Right renal pelvis (tissue), 4 donors: ENCODE measurements at places on chromosomes 2 and 18.

DNA sequence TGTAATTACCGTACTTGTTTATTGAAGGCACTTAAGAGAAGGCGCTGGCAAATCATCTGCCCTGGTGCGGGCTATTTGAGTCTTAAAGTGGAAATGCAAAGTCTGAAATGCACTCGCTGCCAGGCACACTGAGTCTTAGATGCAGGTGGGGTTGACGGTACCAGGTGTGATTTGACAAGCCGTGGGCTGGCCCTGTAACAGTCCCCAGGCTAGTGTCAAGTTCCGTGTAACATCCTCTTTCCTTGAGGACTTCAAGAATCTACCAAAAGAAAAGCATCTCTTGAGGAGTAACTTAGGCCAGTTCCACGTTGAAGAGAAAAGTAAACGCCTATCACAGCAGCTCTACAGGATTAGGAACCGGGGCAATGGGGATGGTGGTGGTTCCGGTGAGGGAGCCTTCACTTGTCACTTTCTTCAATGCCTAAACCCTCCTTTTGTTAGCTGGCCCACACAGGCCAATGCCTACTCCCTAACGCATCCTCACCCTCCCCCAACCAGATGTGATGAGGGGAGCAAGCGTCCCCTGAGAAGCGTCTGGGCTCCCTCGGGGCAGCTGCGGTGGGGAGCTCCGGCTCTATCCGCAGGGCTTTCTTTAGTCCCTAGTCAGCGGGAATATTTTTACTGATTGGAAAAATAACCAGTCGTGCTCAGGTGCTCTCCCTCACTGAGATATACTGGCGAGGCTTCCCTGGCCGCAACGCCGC, 1.5 kb upstream of the UGP2 start:
- DNase-seq, result no peak

GRCh38 chr18:75070625-75071483, 138.1 kb downstream of the PTGR3 start:
- DNase-seq, result no peak

- no peak for DNase-seq
These were observed 40.1 kb downstream of the KCMF1 start for GRCh38 chr2:85011098-85011497.

GRCh38 chr2:43402452-43402937, 176.1 kb upstream of the ZFP36L2 start:
- DNase-seq, result no peak

- no peak for DNase-seq
These were observed 523.3 kb upstream of the VRK2 start for GRCh38 chr2:57523304-57523703.

DNA sequence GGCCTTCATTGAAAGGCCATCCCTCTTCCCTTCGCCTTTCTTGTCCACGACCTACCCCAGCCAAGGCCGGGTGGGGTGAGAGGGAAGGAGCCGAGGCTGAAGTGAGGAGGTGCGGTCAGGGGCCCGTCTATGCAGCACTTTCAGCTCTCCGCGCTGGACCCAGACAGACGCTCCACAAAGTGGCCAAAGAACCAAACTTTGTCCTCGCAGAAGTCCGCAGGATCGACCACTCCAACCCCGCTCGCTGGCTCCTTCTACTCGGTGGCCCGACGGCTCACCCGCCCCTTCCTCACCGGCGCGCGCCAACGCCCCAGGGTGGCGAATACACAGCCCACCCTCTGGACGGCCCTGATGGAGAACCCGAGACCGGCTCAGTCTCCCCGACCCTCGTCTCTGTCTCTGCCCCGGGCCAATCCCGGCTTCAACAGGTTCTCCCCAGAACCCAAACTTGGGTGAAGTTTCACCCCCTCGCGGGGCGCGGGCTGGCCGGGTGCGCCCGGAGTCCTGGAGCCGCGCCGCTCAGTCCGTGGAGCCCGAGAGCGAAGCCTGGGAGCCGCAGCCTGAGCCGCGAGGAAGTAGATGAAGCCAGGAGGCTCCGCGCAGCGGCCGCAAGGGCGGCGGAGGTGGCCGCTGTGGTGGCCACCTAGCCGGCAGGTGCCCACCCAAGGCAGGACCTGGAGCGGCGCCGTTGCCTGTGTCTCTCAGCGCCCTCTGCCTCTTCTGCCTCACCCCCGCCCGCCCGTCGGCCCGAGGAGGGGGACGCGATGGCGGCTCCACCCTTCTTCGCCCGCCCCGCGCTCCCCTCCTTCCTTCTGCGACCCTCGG, 26.7 kb upstream of the ALPP start:
- DNase-seq, result no peak

GRCh38 chr2:68238955-68239822, 13.1 kb downstream of the PPP3R1 start:
- DNase-seq, result no peak

DNA sequence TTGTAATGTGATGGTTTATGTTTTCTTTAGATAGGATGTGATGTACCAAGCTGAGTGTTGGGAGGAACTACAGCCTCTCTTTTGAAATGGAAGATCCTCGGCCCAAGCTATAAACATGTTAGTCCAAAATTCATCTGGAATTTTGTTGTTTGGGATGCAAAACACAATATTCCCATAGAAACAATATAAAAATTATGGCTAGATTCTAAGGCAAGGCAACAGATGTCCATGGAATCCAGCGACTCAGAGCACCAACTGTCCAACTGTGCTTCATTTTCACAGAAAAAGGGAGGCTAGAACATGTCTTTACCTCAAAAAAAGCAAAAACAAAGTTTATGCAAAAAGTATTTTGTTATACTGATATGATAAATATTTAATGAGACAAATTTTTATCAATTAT, 52.4 kb upstream of the ATP8B1 start:
- no peak for DNase-seq

DNA sequence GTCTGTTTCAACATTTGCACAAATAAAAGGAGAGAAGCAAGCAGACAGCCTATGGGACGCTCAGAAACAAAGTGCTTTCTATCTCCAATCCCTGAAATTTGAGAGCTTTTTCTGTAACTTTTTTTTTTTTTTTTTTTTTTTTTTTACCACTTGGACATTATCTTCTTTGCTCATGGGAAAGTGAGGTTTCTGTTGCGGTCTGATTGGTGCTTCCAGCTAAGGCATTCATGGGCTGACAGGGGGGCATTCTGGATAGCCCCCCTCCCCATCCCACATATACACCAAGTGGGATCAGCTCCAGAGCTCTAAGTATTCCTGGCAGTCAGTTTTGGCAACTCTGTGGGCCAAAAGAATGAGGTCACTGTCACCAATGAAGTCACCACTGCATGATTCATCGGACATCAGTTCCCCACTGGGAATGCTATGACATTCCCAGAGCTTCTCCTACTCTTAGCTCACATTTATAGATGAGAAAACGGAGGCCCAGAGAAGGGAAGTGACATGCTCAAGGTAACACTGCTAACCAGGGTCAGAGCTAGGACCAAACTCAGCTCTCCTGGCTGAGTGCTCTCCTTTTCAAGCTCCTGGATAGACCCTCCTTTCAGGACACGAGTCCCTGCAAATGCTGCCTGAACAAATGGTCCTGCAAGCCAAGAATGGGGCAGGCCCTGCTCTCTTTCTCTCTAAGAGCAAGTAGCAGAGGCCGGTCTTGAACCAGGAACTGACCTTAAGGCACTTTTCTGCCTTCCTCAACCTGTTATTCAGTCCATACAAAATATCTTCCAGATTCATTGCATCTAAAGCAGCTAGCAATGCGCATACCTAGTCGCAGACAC, 61.3 kb downstream of the TMEM247 start:
- no peak for DNase-seq

- no peak for DNase-seq
These were observed 28.2 kb upstream of the MFF start for GRCh38 chr2:227296671-227297405.

DNA sequence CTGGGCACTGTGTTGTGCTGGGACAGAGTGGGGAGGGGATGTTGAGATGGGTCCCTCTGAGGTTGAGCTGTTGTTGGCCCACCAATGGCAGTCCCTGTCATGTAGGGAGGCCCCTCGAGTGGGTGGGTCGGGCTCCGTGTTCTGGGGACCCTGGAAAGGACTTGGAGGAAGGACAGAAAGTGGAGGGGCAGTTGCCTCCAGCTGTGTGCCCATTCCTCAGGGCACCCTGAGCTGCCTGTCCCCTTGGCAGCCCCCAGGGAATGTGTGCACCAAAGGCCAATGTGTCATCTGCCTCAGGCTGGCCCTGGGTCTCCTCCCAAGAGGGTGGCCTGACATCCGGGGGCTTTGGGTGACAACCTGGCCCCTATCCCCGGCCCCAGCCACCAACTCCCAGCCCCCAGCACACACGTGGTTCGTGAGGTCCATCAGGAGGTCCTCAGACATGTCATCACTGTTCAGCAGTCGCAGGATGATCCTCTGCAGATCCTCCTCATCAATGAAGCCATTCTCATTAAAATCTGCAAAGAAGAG, 57.7 kb downstream of the CIB4 start:
- DNase-seq, result no peak

- no peak for DNase-seq
These were observed 45.9 kb downstream of the ITPRID2 start for GRCh38 chr2:181937473-181937872.

GRCh38 chr2:229089776-229090175, 181.3 kb downstream of the PID1 start:
- no peak for DNase-seq

DNA sequence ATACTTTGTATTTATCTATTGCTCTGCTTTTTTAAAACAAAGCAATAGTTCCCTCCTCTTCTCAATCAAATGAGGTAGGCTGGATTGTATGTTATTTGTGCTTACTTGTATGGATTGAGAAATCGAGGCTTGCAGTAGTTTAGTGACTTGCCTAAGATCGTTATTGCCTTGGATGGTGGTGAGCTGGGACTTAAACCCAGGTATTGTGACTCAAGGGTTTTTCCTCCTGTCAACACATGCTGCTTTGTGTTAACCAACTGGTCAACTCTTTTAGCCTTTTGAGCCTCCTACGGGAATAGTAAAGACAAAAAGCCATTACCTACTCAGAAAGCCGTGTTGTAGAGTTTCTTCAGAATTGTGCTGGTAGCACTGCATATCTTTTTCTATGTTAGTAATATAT, 95.2 kb upstream of the THUMPD2 start:
- no peak for DNase-seq

- peak; percentile 69 for DNase-seq
These were observed 60.9 kb upstream of the SLC14A2 start for GRCh38 chr18:45554389-45554737.

DNA sequence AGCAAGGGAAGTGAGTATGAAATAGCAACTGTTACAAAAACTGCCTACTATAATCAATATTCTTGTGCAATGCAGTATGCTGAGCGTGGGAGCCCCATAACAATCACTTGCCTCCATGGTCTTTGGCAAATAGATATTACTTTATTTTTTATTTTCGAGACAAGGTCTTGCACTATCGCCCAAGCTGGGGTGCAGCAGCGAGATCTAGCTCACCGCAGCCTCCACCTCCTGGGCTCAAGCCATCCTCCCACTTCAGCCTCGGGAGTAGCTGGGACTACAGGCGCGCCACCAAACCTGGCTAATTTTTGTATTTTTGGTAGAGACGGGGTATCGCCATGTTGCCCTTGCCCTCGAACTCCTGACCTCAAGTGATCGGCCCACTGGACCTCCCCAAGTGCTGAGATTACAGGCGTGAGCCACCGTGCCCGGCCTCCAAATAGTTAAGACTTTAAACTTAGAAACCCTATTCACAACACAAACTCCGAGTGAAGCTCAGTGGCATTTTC, 1.2 kb upstream of the CCNT2 start:
- DNase-seq, result no peak

- no peak for DNase-seq
These were observed 210.9 kb downstream of the DYM start for GRCh38 chr18:49249521-49249920.

- DNase-seq, result no peak
These were observed 99.3 kb downstream of the ASB1 start for GRCh38 chr2:238525990-238526389.

- DNase-seq, result no peak
These were observed 100.4 kb downstream of the CCDC141 start for GRCh38 chr2:178949584-178949983.

DNA sequence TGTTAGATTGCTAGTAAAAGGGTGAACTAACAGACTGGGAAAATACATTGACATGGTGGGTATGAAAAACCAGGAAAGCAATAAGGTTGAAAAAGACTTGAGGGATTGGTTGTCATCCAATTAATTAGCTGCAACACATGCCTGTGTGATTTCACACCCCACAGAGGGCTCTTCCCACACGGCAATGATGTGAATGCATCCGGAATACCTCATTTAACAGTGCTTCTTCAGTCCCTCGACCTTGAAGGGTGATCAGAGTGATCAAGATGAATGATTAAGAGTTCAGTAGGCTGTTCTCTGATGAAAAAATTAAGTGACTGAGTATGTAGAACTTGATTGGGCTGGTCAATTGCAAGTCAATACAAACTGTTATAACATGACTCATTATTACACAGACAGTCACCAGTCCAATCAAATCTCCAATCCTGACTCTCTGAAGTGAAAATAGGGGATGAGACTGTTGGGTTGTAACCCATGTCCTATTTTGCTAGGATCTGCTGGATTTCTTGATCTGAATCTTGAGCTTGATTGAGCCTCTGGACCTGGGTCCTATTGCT, 924.9 kb upstream of the FAM98A start:
- DNase-seq, result no peak

DNA sequence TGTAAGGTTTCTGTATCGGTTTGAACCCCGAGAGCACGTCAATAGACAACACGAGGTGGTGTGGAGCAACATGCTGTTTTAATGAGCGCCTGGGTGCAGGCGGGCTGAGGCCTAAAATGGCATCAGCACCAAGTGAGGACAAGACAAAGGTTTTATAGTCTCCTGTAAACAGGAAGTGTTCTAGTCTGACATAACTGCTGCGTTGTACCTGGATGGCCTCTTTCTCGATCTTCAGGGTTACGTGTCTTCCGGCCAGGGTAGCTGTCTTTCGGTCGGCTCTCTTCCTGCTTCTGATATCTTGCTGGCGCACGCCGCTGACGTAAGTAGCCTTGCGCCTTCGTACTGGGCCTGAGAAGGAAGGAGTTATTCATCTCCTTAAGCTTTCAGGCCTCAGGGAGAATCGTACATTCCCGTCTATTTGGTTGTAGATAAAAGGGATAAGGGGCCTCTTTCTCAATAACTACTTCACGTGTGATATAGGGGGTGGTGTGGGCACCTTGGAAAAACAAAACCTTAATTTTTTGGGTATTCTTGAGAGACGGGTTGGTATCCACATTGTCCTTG, 53.5 kb downstream of the KYNU start:
- DNase-seq, result no peak
